ENCODE measurements at places on chromosomes 6 and 20. TPM values are rescaled to one million over a fixed set of nuclear protein-coding genes. Genes with fewer than 3 reads are reported as not detected.

The COL9A1 gene
- total RNA-seq, result not detected

The SLC39A7 gene
- total RNA-seq, result 132 TPM

The NKAPL gene
- total RNA-seq, result 0.73 TPM

The TFAP2D gene
- total RNA-seq, result not detected

The ZNF391 gene
- 0.49 TPM for total RNA-seq

The ENPP5 gene
- 0.65 TPM for total RNA-seq

The RBM24 gene
- 1.7 TPM for total RNA-seq

The NKAIN2 gene
- total RNA-seq, result not detected

The OGFR gene
- total RNA-seq, result 50.6 TPM

Data from hair follicle dermal papilla cell (primary cell).